CD4-positive, CD25-positive, alpha-beta regulatory T cell (primary cell): ENCODE measurements at places on chromosomes 12 and 14. TPM values are rescaled to one million over a fixed set of nuclear protein-coding genes. Genes with fewer than 3 reads are reported as not detected.

- H3K4me1 ChIP-seq, result no peaks in the 10 kb centered on the region
- H3K36me3 ChIP-seq, result no peaks in the 10 kb centered on the region
- no peak overlapping the region for H3K4me3 ChIP-seq
- H3K27ac ChIP-seq, result no peak overlapping the region
- no peak for DNase-seq
Observed at GRCh38 chr14:76131071-76131965, 20.4 kb upstream of the GPATCH2L start.

DNA sequence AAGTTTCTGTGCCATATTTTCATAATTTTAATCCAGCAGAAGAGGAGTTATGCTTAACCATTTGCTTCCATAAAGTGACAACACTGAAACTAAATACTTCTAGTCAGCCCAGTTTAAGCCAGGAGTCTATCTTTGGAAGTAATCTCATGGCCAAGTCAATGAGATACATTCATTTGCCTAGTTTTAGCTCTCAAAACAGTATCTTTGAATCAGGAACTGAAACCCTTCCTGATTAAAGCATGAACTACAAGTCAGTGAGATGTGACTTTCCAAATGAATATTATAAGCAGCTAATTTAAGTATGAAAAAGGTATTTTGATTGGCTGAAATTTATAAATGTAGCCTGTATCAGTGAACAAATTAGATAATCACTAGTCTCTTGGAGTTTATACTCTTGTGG lies 491.5 kb downstream of the SLC6A15 start:
- DNase-seq, result no peak
- H3K36me3 ChIP-seq, result no peaks in the 10 kb centered on the region
- no peak overlapping the region for H3K4me3 ChIP-seq
- no peak overlapping the region for H3K27ac ChIP-seq

- H3K27ac ChIP-seq, result no peak overlapping the region
- H3K4me1 ChIP-seq, result no peaks in the 10 kb centered on the region
- H3K4me3 ChIP-seq, result no peak overlapping the region
- H3K27me3 ChIP-seq, result no peaks in the 10 kb centered on the region
- DNase-seq, result no peak
Observed at GRCh38 chr12:105570944-105571343, 240.5 kb downstream of the C12orf75 start.

GRCh38 chr12:132954471-132955048 lies 1.5 kb downstream of the ZNF605 start:
- H3K36me3 ChIP-seq, result peaks cover 3% of the 10 kb centered on the region
- no peaks in the 10 kb centered on the region for H3K27me3 ChIP-seq
- no peak overlapping the region for H3K4me3 ChIP-seq
- no peak for DNase-seq
- H3K27ac ChIP-seq, result no peak overlapping the region

- peaks cover 2% of the 10 kb centered on the region for H3K27me3 ChIP-seq
- H3K36me3 ChIP-seq, result no peaks in the 10 kb centered on the region
- H3K4me1 ChIP-seq, result peaks cover 19% of the 10 kb centered on the region
Observed at GRCh38 chr14:101950516-101951215, 13.7 kb upstream of the DYNC1H1 start.

GRCh38 chr14:38174711-38175110 lies 33.0 kb upstream of the SSTR1 start:
- H3K4me1 ChIP-seq, result no peaks in the 10 kb centered on the region
- H3K4me3 ChIP-seq, result no peak overlapping the region
- no peak overlapping the region for H3K27ac ChIP-seq
- H3K36me3 ChIP-seq, result no peaks in the 10 kb centered on the region
- no peaks in the 10 kb centered on the region for H3K27me3 ChIP-seq

DNA sequence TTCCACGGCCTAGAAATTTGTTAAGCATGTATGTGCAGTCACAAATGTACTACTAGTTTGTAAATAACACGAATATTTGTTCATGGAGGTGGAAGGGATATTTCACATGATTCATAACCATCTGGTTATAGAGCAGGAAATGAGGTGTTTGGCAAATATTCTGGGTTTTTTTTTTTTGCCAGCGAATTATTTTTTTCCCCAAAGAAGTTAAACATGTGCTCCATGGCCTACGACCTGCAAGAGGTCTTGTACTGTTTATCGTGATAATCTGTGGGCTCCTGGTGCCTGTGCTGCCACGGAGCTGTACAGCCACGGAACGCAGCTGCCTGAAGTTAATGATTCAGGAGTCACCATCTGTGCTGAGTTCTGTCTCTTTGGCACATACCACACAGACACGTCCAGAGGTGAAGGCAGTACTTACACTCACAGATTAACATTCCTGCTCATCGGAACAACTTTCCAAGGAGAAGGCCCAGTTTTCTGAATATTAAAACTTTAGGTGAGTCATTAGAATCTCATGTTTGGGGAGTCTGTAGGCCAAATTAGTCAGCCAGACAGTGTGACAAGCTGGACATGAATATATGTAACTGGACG lies 156.3 kb downstream of the TMX1 start:
- no peaks in the 10 kb centered on the region for H3K4me1 ChIP-seq
- DNase-seq, result no peak
- H3K27me3 ChIP-seq, result peaks cover 6% of the 10 kb centered on the region

GRCh38 chr12:124703856-124704255 lies 136.4 kb upstream of the NCOR2 start:
- no peaks in the 10 kb centered on the region for H3K36me3 ChIP-seq
- no peak overlapping the region for H3K27ac ChIP-seq
- no peaks in the 10 kb centered on the region for H3K4me1 ChIP-seq

GRCh38 chr12:80632835-80633234 lies 74.6 kb upstream of the MYF6 start:
- H3K27me3 ChIP-seq, result no peaks in the 10 kb centered on the region
- no peaks in the 10 kb centered on the region for H3K4me1 ChIP-seq
- H3K4me3 ChIP-seq, result no peak overlapping the region
- no peak for DNase-seq

DNA sequence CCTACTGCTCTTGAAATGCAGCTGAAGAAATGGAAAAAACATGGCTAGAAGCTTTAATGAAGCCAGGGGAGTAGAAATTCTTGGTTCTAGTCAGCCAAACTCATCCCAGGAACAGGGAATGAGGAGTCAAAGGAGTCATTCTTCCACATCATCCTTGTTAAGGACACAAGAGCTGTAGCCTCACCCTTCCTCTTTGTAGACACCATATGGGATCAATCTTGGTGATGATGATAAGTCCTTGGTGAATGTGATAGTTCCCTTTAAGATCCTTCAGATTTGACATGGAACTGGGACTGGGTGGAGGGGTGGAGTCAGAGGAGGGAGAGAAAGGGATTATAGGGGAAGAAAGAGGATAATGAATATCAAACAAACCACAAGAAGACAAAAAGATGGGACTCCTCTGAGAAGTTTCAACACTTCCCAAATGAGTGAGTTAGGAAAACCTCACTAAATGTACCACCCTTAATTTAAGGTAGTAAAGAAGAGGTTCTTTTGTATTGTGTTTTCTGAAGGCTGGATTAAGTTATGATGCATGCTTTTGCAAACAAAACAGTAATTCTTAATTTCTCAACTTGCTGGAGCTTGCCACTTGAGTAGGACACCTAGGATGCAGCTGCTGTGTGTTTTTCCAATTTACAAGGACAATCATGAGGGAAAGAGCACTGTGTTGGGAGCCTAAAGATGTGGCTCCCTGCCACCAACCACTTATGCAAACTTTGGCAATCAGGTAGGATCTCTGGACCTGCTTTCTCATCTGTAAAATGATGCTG lies 104.0 kb downstream of the WIF1 start:
- no peaks in the 10 kb centered on the region for H3K27me3 ChIP-seq
- H3K4me3 ChIP-seq, result no peak overlapping the region
- no peaks in the 10 kb centered on the region for H3K36me3 ChIP-seq
- H3K27ac ChIP-seq, result no peak overlapping the region
- no peaks in the 10 kb centered on the region for H3K4me1 ChIP-seq

- no peaks in the 10 kb centered on the region for H3K27me3 ChIP-seq
- H3K4me3 ChIP-seq, result no peak overlapping the region
- peaks cover 16% of the 10 kb centered on the region for H3K4me1 ChIP-seq
Observed at GRCh38 chr12:123942238-123942653, 30.4 kb downstream of the CCDC92 start.

- no peaks in the 10 kb centered on the region for H3K4me1 ChIP-seq
- DNase-seq, result no peak
Observed at GRCh38 chr12:88924162-88924561, 343.9 kb upstream of the KITLG start.

DNA sequence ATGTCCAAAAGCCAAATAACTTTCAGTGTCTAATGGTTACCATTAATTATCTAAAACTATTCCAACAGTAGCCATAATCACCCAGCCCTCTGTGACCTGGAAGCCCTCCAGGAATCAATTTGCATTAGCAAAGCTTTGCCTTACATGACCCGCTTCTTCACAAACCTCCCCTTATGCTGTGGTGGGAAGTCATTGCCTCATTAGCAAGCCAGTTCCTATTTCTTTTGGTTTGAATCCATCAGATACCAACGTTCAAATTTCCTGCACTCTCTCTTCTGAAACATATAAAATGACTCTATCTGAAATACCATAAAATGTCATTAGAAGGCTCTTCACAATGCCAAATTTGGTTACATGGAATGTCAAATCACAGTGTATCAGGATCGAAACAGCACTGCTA lies 268.3 kb upstream of the PRKD1 start:
- no peak for DNase-seq
- H3K27me3 ChIP-seq, result no peaks in the 10 kb centered on the region
- H3K27ac ChIP-seq, result no peak overlapping the region
- no peaks in the 10 kb centered on the region for H3K36me3 ChIP-seq

DNA sequence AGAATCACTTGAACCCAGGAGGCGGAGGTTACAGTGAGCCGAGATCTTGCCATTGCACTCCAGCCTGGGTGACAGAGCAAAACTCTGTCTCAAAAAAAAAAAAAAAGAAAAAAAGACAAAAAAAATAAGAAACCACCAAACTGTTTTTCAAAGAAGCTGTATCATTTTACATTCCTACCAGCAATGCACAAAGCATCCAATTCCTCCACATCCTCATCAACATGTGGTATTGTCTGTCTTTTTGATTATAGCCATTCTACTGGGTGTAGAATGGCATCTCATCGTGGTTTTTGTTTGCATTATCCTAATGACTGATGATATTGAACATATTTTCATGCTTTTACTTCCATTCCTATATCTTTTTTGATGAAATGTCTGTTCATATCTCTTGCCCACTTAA lies 36.2 kb upstream of the GNG2 start:
- H3K4me3 ChIP-seq, result no peak overlapping the region
- no peak for DNase-seq
- H3K36me3 ChIP-seq, result no peaks in the 10 kb centered on the region
- H3K4me1 ChIP-seq, result peaks cover 9% of the 10 kb centered on the region
- no peaks in the 10 kb centered on the region for H3K27me3 ChIP-seq
- H3K27ac ChIP-seq, result no peak overlapping the region

DNA sequence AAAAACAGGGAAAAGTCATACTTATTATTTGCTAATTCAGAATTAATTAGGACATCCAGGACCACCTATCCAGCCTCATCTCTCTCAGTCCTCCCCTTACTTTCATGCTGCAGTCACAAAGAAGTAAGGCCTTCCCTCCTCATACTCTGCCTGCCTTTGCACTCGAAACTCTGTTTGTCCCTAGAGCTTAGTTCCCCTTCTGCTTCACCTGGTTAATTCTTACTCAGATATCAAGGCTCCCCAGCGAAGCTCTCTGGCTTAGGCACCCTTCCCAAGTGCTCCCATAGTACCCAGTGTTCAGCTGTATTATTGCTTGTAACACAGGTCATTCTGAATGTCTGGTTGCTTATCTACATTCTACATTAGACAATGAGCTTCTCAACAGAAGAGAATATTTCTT lies 81.3 kb downstream of the ERGIC2 start:
- H3K36me3 ChIP-seq, result no peaks in the 10 kb centered on the region
- no peak overlapping the region for H3K4me3 ChIP-seq
- H3K27ac ChIP-seq, result no peak overlapping the region
- H3K4me1 ChIP-seq, result no peaks in the 10 kb centered on the region

GRCh38 chr12:99067171-99067785 lies 422.2 kb downstream of the APAF1 start:
- DNase-seq, result no peak
- no peak overlapping the region for H3K27ac ChIP-seq
- H3K4me1 ChIP-seq, result no peaks in the 10 kb centered on the region
- peaks cover 5% of the 10 kb centered on the region for H3K27me3 ChIP-seq
- no peaks in the 10 kb centered on the region for H3K36me3 ChIP-seq
- H3K4me3 ChIP-seq, result no peak overlapping the region

- H3K4me1 ChIP-seq, result peaks cover 20% of the 10 kb centered on the region
- no peak overlapping the region for H3K4me3 ChIP-seq
- H3K27ac ChIP-seq, result no peak overlapping the region
- H3K36me3 ChIP-seq, result no peaks in the 10 kb centered on the region
Observed at GRCh38 chr14:23608454-23608853, 27.7 kb upstream of the DHRS2 start.

GRCh38 chr14:21989090-21989489 lies 315.5 kb upstream of the OR4E1 start:
- H3K36me3 ChIP-seq, result no peaks in the 10 kb centered on the region
- no peak for DNase-seq
- peak overlapping the region; percentile 52 for H3K27ac ChIP-seq
- H3K4me1 ChIP-seq, result peaks cover under 1% of the 10 kb centered on the region
- no peaks in the 10 kb centered on the region for H3K27me3 ChIP-seq

MYO1H gene
- polyA plus RNA-seq, result not detected

SMIM41 gene
- polyA plus RNA-seq, result not detected

PRIMA1 gene
- polyA plus RNA-seq, result not detected

ENDOU gene
- not detected for polyA plus RNA-seq

FOXN4 gene
- not detected for polyA plus RNA-seq

BBS10 gene
- polyA plus RNA-seq, result 2.1 TPM

TRPV4 gene
- polyA plus RNA-seq, result not detected
